ENCODE measurements at places on chromosomes 16 and 17. TPM values are rescaled to one million over a fixed set of nuclear protein-coding genes. Genes with fewer than 3 reads are reported as not detected.

Gene CACNG3
- not detected for total RNA-seq

Gene HOXB5
- not detected for total RNA-seq

GRCh38 chr16:57611706-57612105 is 16.7 kb upstream of the ADGRG1 start:
- no peak for DNase-seq

- DNase-seq, result no peak
These were observed 86.5 kb downstream of the STH start for GRCh38 chr17:46085522-46085921.

Gene TMEM238L
- not detected for total RNA-seq

DNA sequence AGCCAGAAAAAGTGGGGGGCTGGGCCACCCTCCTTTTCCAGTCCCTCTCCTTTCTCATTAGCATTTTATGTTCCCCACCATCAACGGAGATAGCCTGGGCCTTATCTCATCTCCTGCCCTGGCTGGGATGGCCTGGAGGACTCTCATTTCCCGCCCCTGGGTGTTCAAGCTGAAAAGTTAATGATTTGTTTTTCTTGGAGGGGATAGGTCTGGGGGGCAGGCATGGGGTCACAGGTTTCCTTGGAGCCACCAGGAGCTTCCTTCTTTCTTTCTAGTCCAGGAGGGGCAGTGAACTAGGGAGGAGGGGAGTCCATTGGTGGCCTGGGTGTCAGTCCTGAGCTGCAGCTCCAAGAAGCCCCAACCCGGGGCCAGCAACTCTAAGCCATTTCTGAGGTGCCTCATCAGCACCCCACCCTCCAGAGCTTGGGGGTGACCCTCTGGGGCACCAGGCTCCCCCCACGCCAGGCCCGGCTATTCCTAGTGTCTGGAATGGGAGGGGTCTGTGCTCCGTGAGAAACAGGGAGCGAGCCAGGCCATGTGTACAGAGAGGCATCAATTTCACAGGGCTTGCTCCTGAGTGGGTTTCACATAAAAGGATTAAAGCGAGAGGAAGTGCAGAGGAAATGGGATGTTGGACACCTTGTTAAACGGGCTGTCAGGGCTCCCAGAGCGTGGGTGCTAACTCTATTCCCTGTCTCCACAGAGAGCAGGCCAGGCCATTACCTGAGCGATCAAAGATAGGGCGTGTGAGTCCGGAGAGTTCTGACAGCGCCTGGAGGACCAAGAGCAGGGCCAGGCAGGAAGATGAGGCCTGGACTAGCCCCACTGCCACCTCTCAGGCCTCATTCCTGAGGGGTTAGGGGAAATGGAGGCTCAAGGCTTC is 90.6 kb upstream of the LHX1 start:
- DNase-seq, result no peak

Gene KRT39
- total RNA-seq, result not detected

GRCh38 chr16:80151722-80152111 is 389.1 kb upstream of the DYNLRB2 start:
- DNase-seq, result no peak

- DNase-seq, result no peak
These were observed 26.3 kb downstream of the ZC3H18 start for GRCh38 chr16:88596483-88596882.

DNA sequence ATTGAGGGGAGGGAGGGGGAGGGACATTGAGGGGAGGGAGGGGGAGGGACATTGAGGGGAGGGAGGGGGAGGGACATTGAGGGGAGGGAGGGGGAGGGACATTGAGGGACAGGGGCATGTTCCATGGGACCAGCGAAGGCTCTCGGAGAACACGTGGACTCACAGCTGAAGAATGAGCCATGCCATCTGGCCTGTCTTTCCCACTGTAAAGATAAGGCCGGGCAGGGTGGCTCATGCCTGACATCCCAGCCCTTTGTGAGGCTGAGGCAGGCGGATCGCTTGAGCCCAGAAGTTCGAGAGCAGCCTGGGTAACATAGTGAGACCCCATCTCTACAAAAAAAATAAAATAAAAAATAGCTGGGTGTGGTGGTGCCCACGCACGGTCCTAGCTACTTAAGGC is 32.5 kb downstream of the RPH3AL start:
- no peak for DNase-seq

GRCh38 chr16:56974549-56975300 is 13.0 kb downstream of the CETP start:
- no peak for DNase-seq

- DNase-seq, result no peak
These were observed 74.8 kb downstream of the XYLT1 start for GRCh38 chr16:17395849-17396480.

Gene TPSB2
- 5.2 TPM for total RNA-seq

GRCh38 chr16:11047057-11047456 is 102.7 kb downstream of the CLEC16A start:
- no peak for DNase-seq

GRCh38 chr16:89149386-89149785 is 22.2 kb upstream of the CDH15 start:
- DNase-seq, result no peak

Gene SPATA32
- total RNA-seq, result 0.13 TPM

DNA sequence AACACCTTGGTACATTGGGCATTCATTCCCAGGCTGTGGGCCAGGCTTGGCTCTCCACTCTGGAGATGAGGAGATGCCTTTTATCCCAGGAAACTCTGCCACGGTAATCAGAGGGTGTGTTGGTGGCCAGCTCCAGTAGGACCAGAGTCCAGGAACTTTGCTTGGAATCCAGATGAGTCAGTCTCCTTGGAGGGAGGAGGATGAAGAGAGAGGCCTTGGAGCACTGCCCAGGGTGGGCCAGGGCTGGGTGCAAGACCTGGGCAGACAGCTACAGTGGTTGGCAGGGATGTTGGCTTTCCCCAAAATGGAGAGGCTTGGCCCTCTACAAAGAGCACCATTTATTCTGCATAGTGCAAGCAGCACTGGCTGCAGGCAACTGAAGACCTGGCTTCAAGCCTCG is 209.0 kb downstream of the RGS9 start:
- no peak for DNase-seq

DNA sequence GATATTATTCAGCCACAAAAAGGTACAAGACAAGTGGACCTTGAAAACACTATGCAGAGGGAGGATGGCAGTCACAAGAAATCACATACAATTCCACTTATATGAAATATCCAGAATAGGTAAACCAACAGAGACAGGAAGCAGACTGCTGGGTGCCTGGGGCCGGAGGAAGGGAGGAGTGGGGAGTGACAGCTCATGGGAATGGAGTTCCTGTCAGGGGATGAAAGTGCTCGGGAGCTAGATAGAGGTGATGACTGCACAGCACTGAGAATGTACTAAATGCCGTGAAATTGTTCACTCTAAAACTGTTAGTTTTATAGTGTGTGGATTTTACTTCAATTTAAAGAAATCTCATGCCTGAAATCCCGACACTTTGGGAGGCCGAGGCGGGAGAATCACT is 74.2 kb upstream of the MED9 start:
- DNase-seq, result no peak

Measured in heart right ventricle (tissue), 16 donors.